Anterior cingulate cortex (tissue), 58 donors: ENCODE measurements at places on chromosomes 1 and 21.

DNA sequence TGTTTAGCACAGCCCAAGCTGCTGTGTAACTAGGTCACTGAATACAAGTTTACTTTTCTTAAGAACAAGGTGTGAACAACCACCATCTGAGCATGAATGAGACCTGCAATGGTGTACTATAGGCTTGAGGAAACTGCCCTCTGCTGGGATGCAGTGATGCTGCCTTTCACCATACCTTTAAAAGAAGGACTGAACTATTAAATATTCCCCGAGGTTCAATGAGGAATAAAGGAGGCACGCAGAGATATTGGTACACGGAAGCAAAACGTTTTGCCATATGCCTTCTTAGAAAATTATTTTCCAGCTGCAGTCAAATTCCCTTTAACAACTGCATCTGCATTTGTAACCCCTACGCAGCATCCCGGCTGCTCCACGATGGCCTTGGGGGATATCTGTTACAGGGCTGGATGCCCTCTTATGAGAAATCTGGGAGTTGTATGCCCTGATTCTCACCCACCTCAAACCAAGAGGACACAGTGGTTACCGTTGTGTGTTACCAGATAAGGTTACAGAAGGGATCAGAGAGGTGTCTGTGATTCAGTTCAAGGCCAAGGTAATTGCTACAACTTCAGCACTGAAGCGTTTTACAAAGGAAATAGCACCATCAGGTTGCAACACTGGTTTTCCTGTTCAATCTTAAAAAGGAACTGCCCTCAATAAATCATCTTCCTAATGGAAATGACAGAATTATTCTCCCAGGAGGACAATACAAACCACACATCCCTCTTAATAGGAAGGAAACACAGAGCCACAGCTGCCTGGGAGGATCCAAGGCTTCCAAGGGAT, 470.5 kb downstream of the LTN1 start:
- no peak for DNase-seq

- DNase-seq = no peak
Measured at GRCh38 chr1:8164670-8165069, 138.6 kb upstream of the ERRFI1 start.

DNA sequence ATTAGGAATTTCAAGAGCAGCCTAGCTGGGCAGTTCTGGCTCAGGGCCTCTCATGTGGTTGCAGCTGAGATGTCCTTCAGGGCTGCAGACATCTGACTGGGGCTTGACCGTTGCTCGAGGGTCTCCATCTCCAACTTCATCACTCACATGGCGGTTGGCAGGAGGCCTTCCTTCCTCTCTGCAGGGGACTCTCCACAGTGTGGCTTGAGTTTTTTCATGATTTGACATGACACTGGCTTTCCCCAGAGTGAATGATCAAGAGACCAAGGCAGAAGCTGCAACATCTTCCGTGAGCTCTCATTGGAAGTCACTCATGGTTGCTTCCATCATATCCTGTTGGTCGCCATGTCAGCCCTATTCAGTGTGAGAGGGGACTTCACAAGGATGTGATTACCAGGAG, 74.6 kb downstream of the RUNX3 start:
- DNase-seq = no peak

- no peak for DNase-seq
Measured at GRCh38 chr1:3889936-3890335, 10.1 kb downstream of the C1orf174 start.

DNA sequence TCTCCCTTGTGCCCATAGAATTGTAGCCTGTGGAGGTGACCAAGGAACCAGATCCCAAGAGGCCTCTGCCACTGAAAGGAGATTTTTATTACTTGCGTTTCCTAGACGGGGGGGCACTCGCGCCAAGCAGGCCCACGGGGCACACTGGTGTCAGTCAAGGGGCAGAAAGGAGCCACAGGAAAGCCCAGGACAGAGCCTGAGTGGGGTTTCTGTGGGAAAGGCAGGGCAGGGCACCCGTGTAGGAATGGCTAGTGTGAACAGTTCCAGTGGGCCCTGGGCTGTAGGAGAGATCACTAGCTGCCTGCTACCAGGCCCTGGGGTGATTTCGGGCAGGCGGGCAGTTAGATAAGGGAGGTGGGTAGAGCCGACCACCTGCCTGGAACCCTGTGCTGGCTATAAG, 70.8 kb downstream of the ADARB1 start:
- DNase-seq = no peak

- no peak for DNase-seq
Measured at GRCh38 chr1:65940126-65940525, 147.4 kb downstream of the PDE4B start.
